Muscle of leg (tissue), 16 donors: ENCODE measurements at places on chromosomes 2 and 18. TPM values are rescaled to one million over a fixed set of nuclear protein-coding genes. Genes with fewer than 3 reads are reported as not detected.
A peak's percentile ranks its signal among the peaks of the same experiment; 100 is the strongest.

- no peak overlapping the region for H3K4me3 ChIP-seq
- no peaks in the 10 kb centered on the region for H3K4me1 ChIP-seq
- H3K27ac ChIP-seq: no peak overlapping the region
- H3K36me3 ChIP-seq: peaks cover 8% of the 10 kb centered on the region
- no peaks in the 10 kb centered on the region for H3K27me3 ChIP-seq
Observed at GRCh38 chr2:240512109-240512485, 45.7 kb downstream of the ANKMY1 start.

Gene ADD2
- total RNA-seq: 0.98 TPM

GRCh38 chr18:7233134-7233810 lies 2.4 kb downstream of the LRRC30 start:
- peak overlapping the region; percentile 23 for H3K27ac ChIP-seq
- H3K27me3 ChIP-seq: peaks cover 2% of the 10 kb centered on the region
- peak; percentile 30 for DNase-seq
- peaks cover 34% of the 10 kb centered on the region for H3K4me1 ChIP-seq
- H3K36me3 ChIP-seq: no peaks in the 10 kb centered on the region

Gene E2F6
- 15.0 TPM for total RNA-seq

DNA sequence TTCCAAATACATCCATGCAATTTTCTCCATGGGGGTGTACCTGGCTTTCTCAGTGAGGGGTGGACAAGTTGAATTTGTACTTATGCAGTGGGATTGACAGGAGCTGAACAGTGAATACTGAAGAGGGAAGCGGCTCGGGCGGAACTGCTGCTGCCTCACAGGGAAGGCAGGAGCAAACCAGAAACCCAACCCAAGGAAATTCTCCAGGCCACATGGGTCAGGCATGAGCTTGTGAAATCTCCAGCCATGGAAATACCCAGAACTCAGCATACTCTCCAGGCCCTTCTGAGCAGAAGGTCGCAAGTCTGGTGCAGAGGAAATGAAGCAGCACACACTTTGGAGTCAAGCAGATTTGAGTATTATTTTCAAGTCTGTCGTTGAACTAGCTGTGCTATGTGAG lies 26.5 kb upstream of the INO80C start:
- H3K27ac ChIP-seq: no peak overlapping the region
- H3K4me3 ChIP-seq: no peak overlapping the region
- no peaks in the 10 kb centered on the region for H3K27me3 ChIP-seq
- peak; percentile 64 for DNase-seq

- no peaks in the 10 kb centered on the region for H3K4me1 ChIP-seq
- H3K4me3 ChIP-seq: no peak overlapping the region
- peaks cover 20% of the 10 kb centered on the region for H3K36me3 ChIP-seq
- H3K27me3 ChIP-seq: no peaks in the 10 kb centered on the region
- no peak overlapping the region for H3K27ac ChIP-seq
- DNase-seq: peak; percentile 54
Observed at GRCh38 chr2:24702800-24703199, 90.4 kb downstream of the PTRHD1 start.

GRCh38 chr2:176455816-176456291 lies 186.6 kb downstream of the MTX2 start:
- peak; percentile 98 for DNase-seq
- H3K4me1 ChIP-seq: peaks cover 11% of the 10 kb centered on the region

GRCh38 chr18:55934821-55935220 lies 346.8 kb upstream of the TCF4 start:
- no peak overlapping the region for H3K4me3 ChIP-seq
- no peaks in the 10 kb centered on the region for H3K4me1 ChIP-seq
- no peaks in the 10 kb centered on the region for H3K36me3 ChIP-seq
- no peak for DNase-seq
- no peaks in the 10 kb centered on the region for H3K27me3 ChIP-seq

DNA sequence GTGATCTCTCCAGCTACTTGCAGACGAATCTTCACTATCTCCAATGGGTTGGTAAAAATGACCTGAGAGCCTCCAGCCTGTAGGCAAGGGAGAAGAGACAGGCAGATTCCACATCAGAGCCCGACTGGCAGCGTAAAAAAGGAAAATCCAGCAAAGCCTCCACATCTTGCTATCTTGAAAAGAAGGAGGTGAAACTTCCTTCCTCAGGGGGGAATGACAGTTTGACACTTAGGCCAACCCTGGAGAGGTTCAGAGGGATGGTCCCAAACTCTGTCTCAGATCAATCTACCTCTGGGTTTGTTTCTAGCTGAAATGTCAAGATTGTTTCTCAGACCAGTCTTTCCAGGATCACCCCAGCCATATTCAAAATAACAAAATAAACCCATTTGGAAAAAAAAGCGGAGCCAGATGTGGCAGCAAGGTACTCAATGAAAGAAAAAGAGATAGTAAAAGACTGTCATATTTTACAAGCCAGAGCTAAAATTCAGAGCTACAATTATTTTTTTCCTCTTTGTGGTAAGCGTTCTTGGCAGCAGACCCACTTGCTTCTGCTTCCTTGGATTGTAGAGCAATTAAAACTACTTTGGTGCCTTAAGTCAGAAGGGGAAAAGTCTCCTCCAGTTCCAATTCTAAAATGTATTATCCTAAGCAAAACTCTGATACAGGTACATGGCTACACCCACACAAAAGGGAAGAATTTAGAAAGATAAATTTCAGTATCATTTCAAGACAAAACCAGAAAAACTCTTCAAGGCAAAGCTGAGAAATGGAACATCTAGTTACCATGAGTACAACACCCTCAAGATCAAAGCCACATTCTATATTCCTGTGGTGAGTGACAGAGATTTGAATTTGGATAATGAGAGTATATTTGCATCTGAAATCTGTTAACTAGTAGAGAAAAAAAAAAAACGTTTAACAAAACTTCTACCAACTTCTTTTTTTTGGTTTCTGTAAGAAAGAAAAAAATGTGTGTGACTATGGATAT lies 100.1 kb downstream of the SLC25A12 start:
- H3K36me3 ChIP-seq: peaks cover 19% of the 10 kb centered on the region
- H3K27ac ChIP-seq: no peak overlapping the region
- H3K4me1 ChIP-seq: peaks cover 3% of the 10 kb centered on the region
- DNase-seq: peak; percentile 38
- H3K27me3 ChIP-seq: no peaks in the 10 kb centered on the region

- H3K4me3 ChIP-seq: no peak overlapping the region
- H3K36me3 ChIP-seq: peaks cover 11% of the 10 kb centered on the region
- no peaks in the 10 kb centered on the region for H3K4me1 ChIP-seq
- H3K27me3 ChIP-seq: no peaks in the 10 kb centered on the region
- no peak overlapping the region for H3K27ac ChIP-seq
- no peak for DNase-seq
Observed at GRCh38 chr2:238344035-238344434, 23.7 kb downstream of the TRAF3IP1 start.

Gene PCBP1
- total RNA-seq: 36.1 TPM

DNA sequence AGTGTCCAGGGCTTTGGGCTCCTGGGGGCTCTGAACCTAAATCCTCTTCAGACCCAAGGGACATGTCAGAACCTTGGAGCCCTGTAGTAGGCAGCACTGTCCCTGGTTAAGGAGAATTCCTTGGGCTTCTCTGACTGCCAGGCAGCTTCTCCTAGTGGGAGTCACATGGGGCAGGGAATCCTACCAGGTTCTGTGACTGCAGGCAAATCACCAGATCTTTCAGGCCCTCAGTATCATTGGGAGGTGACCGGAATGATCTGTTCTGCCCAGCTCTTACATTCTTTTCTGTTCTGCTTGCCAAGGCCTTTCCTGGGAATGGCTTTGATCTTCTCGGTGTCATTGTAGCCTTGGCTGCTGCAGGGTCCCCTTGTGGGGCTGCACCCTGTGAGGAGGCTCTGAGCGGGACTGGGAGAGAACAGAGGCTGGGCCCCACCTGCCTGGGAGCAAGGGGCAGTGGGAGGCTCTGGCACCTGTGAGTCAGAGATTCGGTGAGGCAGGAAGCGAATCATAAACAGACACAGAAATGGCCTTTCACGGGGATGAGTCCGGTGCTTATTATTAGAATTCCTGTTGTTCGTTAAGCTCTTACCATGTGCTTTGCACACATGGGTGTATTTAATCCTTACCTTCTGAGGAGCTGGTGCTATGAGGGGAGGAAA lies 14.1 kb downstream of the CEP68 start:
- no peak for DNase-seq
- H3K36me3 ChIP-seq: peaks cover 68% of the 10 kb centered on the region
- no peaks in the 10 kb centered on the region for H3K27me3 ChIP-seq
- peaks cover 45% of the 10 kb centered on the region for H3K4me1 ChIP-seq

DNA sequence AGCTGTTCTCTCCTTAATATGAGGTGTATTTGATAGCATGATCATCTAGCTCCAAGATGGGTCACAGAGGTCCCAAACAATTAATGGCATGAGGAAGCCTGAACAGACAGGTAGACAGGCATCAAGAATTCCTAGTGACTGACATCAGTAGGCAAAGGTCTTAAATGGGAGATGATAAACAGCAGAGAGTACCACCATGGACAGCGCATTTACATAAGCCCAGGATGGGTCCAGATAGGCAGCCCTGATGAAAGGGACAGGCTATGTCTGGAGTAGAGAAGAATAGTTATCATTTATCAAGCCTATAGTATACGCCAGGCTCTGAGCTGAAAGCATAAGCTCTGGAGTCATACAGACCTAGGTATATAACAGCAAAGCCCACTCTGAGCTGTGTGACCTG lies 434.7 kb upstream of the SETBP1 start:
- no peaks in the 10 kb centered on the region for H3K36me3 ChIP-seq
- H3K4me3 ChIP-seq: no peak overlapping the region
- H3K27me3 ChIP-seq: no peaks in the 10 kb centered on the region
- H3K27ac ChIP-seq: no peak overlapping the region
- no peak for DNase-seq
